MCF 10A (cell line): ENCODE measurements at places on chromosomes 13 and 19.
A peak's percentile ranks its signal among the peaks of the same experiment; 100 is the strongest.

DNA sequence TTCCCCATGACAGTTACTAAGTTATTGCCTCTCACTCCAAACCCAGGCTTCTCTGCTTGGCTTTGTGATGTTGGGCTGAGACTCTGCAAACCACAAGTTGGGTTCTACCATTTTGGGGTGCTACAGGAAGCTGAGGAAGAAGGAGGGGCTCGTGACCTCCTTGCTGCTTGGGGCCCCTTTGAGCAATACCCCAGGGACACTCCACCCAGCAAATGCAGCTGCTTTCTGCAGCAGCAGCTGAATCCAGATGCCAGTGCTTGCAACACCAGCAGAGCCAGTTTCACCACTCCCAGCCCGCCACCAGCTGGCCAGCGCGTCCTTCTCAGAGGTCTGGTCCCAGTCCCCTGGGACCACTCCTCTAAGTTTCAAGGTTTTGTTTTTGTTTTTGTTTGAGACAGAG lies 22.0 kb upstream of the UBAC2 start:
- DNase-seq = no peak

DNA sequence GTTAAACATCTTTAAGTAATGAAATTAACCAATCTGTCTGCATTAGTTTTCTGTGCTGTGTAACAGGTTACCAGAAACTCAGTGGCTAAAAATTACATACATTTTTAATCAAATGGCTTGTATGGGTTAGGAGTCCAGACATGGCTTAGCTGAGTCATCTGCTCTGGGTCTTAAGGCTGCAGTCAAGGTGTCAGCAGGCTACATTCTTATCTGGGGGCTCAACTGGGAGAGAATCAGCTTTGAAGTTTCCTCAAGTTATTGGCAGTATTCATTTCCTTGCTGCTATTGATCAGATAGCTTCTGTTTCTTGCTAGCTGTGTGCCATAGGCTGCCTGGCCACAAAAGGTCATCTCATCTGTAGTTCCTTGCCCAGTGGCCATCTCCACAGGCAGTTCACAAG lies 1163.0 kb downstream of the DIAPH3 start:
- no peak for DNase-seq

- DNase-seq = no peak
Observed at GRCh38 chr19:51513968-51514367, 12.4 kb upstream of the SIGLEC12 start.

GRCh38 chr13:97629601-97630272 lies 195.8 kb downstream of the RAP2A start:
- DNase-seq = no peak

DNA sequence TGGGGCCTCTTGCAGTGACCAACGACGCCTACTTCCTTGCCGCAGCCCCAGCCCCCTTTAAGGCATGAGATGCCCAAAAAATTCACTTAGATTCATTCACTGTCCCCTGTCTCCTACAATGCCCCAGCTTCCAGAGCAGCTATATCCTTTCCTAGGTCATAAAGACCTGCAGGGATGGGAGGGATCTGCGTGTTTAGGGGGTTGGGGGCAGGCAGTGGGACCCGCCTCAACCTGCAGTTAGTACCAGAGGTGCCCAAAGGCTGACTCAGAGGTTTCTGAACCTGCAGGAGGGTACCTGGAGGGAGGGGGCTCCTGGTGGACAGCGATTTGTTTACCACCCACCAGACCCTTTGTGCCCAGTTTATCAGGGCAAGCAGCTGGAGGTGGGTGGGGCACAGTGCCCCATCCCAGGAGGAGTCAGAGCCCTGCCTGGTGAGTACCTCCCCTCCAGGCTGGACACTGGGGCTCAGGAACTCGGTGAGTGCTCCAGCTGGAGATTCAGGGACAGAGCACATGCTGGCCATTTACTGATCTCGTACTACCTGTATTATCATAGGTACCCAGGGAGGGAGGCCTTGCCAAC lies 10.1 kb downstream of the RPS28 start:
- no peak for DNase-seq

DNA sequence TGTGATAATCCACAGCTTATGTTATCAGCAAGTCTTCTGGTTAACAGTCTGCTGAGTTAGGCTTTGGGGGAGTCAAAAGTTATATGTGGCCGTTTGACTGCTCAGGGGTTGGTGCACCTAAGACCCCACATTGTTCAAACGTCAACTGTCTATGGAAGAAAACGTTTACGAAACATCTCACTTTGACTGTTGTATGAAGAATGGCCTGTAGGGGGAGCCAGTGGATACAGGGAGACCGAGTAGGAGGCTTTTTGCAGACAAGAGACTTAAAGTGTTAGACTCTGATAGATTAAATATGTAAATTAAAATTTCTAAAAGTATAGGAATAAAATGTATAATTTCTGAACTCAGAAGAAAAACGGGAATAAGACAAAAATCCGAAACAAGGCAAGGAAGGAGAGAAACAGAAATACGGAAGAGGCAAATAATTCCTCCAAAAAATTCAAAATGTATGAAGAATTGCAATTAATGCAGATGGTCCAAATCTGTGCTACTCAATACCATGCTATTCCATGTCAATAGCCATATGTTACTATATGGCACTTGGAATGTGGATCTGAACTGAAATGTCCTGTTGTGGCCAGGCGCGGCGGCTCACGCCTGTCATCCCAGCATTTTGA lies 37.8 kb downstream of the TNFSF14 start:
- DNase-seq = peak; percentile 89

GRCh38 chr13:65926750-65927171 lies 1303.4 kb downstream of the PCDH9 start:
- no peak for DNase-seq

DNA sequence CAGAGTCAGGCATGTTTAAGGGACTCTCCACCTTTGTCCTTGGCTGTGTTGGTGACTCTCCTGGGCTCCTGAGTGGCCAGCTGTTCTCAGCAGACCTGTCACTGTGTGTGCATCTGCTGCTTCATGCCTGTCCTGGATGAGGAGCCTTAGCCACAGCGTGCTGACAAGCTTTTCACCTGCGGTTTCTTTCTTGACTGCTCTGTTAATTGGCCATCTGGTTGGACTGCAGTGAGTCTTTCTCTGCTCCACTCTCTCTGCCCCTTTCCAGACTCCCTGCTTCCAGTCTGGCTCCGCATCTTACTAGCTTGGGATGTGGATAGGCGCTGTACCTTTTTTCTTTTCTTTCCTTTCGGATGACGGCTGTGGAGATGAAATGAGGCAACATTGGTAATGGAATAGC lies 38.8 kb downstream of the POLR1D start:
- DNase-seq = no peak

- DNase-seq = no peak
Observed at GRCh38 chr19:29843180-29844051, 31.6 kb downstream of the CCNE1 start.

DNA sequence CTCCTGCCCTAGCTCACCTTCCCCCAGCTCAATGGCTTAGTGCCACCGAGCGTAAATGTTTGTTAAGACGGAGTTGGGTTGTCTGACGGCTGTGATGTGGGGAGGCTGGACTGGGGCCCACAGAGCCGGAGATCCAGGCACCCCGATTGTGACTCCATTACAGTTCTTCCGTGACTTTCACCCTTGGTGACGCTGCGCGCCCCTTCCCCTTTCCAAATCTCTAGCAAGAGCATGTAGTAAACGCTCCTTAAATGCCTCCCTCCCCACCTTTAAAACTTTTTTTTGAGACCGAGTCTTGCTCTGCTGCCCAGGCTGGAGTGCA lies 829 bp downstream of the REEP6 start:
- no peak for DNase-seq

- DNase-seq = peak; percentile 58
Observed at GRCh38 chr13:95480791-95481780, 71.4 kb upstream of the CLDN10 start.

- peak; percentile 6 for DNase-seq
Observed at GRCh38 chr13:91247768-91248167, 99.7 kb upstream of the MIR17HG start.

- DNase-seq = no peak
Observed at GRCh38 chr13:30442926-30443325, 20.6 kb downstream of the UBE2L5 start.

DNA sequence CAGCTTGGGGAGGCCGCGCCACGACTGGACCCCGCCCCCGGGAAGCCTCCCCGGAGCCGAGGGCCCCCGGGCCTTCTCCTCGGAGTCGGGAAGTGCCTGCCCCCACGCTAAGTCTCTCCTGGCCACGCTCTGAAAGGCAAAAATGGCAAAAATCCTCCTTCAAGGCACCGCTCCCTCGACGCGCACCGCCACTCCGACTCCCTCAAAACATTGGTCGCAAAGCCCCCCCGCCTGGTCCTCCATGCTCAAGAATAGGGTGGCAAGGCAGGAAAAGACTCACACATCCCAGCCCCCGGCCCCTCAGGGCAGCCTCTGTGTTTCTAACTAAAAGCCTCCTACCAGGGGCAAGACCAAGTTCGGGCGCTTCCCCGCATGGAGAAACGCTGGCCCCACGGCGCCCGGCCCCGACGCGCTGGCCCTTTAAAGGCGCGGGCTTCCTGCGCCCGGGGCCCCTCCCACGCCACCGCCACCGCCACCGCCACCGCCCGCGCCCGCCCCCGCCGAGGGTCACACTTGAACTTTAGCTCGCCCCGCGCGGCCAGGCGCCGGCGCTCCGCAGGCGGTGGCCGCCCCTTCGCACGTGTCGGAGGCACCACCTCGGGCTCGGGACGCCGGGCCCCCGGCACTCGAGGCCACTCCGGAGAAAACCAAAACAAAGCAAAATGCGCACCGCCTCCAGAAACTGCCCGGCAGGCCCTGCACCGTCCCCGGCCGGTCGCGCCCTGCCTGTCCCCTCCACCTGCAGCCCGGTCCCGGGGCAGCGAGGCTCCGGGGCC lies 1.9 kb downstream of the FOXO1 start:
- peak; percentile 64 for DNase-seq

- no peak for DNase-seq
Observed at GRCh38 chr13:99008577-99008976, 30.7 kb upstream of the DOCK9 start.

GRCh38 chr13:33224686-33225085 lies 60.9 kb downstream of the STARD13 start:
- DNase-seq = no peak

DNA sequence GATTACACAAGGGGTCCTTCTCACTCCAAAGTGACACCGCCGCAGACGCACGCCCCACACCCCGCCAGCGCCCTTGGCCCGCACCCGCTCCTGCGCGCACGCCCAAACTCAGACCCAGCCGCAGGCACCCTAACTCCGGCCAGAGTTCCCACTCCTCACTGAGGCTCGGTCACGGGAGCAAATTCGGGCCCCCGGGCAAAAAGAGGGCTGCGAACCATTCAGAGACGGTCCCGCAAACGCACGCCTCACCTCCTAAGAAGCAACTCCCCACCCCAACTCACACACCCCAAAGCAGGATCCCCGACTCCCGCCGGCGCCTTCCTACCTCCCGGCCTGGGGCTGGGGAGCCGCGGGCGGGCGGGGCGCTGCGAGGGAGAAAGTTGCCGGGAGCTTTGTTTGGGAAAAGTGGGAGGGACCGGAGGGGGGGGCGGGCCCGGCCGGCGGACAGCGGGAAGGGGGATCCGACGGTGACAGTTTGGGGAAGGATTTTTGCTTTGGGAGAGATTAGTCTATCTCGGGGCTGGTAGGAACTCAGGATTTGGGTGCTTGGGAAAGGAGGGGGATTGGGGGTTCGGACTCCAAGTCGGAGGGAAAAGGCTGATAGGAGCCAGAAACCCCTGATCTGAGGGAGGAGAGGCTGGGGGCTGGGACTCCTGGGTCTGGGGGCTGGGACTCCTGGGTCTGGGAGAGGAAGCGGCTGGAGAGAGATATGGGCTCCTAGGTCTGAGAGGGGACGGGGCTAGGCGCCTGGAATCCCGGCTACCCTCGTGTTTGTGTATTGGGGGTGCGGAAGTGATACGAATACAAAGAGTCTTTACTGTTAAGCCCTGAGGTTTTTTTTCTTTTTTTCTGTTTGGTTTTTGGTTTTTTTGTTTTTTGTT lies at the start of gene TEAD2:
TEAD2 (minus strand) TSS at position 369 of the 881 bp plus-strand sequence. CDS start 2,341 bp downstream, outside the sequence.
- DNase-seq = peak; percentile 59

GRCh38 chr13:107585469-107586180 lies 629.7 kb downstream of the LIG4 start:
- no peak for DNase-seq

DNA sequence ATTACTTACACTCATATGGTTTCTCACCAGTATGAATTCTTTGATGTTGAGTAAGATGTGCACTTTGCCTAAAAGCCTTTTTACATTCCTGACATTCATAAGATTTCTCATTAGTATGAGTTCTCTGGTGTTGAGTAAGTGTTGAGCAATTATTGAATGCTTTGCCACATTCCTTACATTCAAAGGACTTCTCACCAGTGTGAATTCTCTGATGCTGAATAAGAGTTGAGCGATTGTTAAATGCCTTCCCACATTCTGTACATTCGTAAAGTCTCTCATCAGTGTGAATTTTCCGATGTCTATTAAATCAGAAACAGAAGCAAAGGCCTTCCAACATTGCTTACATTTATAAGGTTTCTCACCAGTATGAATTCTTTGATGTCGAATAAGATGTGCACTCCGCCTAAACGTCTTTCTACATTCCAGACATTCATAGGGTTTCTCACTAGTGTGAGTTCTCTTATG lies 14.2 kb upstream of the ZFP30 start:
- no peak for DNase-seq

GRCh38 chr19:32029235-32029634 lies 316.2 kb upstream of the ZNF507 start:
- DNase-seq = no peak

- no peak for DNase-seq
Observed at GRCh38 chr19:44661904-44662303, 9.4 kb upstream of the CEACAM19 start.

- no peak for DNase-seq
Observed at GRCh38 chr19:39405958-39406655, 540 bp upstream of the ZFP36 start.

DNA sequence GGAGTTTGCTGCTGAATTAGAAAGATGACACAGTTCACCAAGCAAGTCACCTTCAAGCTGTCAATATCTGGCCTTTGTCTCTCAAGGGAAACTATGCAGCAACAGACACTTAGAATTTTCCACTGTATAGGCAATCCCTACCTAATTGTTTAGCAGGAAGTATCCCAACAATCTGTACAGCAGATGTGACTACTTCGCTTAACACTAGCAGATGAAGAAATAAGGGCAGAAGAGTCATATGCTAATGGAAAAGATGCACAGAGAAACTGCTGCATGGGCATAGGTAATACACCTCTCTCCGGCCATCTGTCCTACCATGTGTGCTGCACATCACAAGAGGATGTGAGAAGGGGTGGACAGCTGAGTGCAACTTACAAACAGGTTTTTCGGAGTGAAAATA lies 851.2 kb downstream of the PCDH9 start:
- DNase-seq = no peak

DNA sequence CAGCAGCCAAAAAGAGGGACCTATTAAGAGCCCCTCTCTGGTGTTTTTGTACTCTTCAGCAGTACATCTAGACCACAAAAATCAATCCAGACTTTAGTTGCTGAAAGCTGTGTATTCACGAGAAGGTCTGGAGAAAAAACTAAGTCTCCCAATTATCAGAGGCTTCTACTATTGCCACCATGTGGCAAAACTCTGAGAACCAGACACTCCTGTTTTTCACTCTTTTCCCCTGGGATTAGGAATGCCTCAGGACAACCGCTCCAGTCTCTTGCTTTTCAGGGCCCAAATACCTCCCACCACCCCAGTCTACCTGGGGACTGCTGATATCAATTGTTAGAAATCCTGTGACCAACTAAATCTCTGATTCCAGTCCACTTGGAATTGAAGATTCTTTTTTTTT lies 30.1 kb upstream of the OBI1 start:
- no peak for DNase-seq

GRCh38 chr13:76709851-76710250 lies 176.4 kb downstream of the KCTD12 start:
- no peak for DNase-seq
